ENCODE measurements at places on chromosomes 2 and 18. TPM values are rescaled to one million over a fixed set of nuclear protein-coding genes. Genes with fewer than 3 reads are reported as not detected.

The SH3RF3 gene
- 2.5 TPM for total RNA-seq

The TNFRSF11A gene
- total RNA-seq: 2.4 TPM

The ANKRD62 gene
- not detected for total RNA-seq

The GTF2A1L gene
- total RNA-seq: not detected

The SPIRE1 gene
- total RNA-seq: 4.6 TPM

The LIPG gene
- total RNA-seq: 0.64 TPM

The DCDC2C gene
- total RNA-seq: not detected

The ST8SIA5 gene
- not detected for total RNA-seq

The CFC1 gene
- total RNA-seq: not detected

The SP140 gene
- 42.7 TPM for total RNA-seq

The CDH19 gene
- not detected for total RNA-seq
